Lung (tissue), 17 donors: ENCODE measurements at places on chromosomes 1 and 21. TPM values are rescaled to one million over a fixed set of nuclear protein-coding genes. Genes with fewer than 3 reads are reported as not detected.

Gene CSMD2
- 0.11 TPM for total RNA-seq

Gene ASAP3
- 38.1 TPM for total RNA-seq

Gene MR1
- 31.0 TPM for total RNA-seq

Gene TTC3
- total RNA-seq, result 77.1 TPM

Gene ANKRD35
- 3.7 TPM for total RNA-seq

Gene SHE
- total RNA-seq, result 33.5 TPM

Gene PROX1
- 10.1 TPM for total RNA-seq

Gene GJB3
- 0.52 TPM for total RNA-seq

Gene RGS8
- total RNA-seq, result 0.03 TPM

Gene CFHR2
- not detected for total RNA-seq

Gene PTGER3
- 1.7 TPM for total RNA-seq

Gene BARHL2
- total RNA-seq, result not detected

Gene PCBP3
- total RNA-seq, result 3.2 TPM

Gene XCL1
- total RNA-seq, result 0.43 TPM

Gene ZFYVE9
- total RNA-seq, result 13.8 TPM

Gene ST6GALNAC5
- total RNA-seq, result 23.0 TPM

Gene IL20
- not detected for total RNA-seq

Gene FYB2
- 0.57 TPM for total RNA-seq

Gene KRTAP21-3
- total RNA-seq, result not detected

Gene PIGP
- 30.6 TPM for total RNA-seq

Gene ZSCAN20
- total RNA-seq, result 4.9 TPM

Gene TNFRSF1B
- total RNA-seq, result 79.0 TPM

Gene KRTAP27-1
- total RNA-seq, result not detected

Gene AADACL3
- not detected for total RNA-seq

Gene NHLH1
- 0.09 TPM for total RNA-seq

Gene KCNJ6
- 0.03 TPM for total RNA-seq

Gene PKLR
- total RNA-seq, result not detected

Gene SNX7
- total RNA-seq, result 24.8 TPM

Gene HMCN1
- total RNA-seq, result 26.0 TPM

Gene PLEKHA6
- 10.5 TPM for total RNA-seq

Gene TIAM1
- total RNA-seq, result 15.3 TPM

Gene CLK2
- 55.5 TPM for total RNA-seq

Gene SPRR2F
- not detected for total RNA-seq

Gene C1orf115
- total RNA-seq, result 19.0 TPM

Gene FNDC5
- total RNA-seq, result 0.18 TPM

Gene PUSL1
- total RNA-seq, result 11.3 TPM

Gene VWA5B1
- 0.31 TPM for total RNA-seq
